ENCODE measurements at places on chromosomes 12 and 14.

DNA sequence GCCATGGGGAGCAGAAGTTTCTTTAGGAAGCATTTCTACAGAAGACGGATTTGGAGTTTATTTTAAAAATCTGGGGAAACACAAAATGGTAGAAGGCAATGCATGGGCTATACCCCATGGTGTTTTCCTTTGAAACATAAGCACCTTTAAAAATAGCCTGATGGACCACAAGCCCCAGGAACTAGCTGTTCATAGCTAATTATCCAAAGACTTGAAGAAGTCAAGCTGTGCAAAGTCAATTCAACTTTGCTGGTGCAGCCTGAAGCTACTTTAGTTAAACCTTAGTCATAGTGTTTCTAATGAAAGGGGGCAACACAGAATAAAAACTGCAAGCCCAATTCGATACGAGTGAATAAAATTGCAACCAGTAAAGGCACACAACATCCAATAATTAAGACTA is 732.5 kb downstream of the GALC start:
- DNase-seq, result no peak

DNA sequence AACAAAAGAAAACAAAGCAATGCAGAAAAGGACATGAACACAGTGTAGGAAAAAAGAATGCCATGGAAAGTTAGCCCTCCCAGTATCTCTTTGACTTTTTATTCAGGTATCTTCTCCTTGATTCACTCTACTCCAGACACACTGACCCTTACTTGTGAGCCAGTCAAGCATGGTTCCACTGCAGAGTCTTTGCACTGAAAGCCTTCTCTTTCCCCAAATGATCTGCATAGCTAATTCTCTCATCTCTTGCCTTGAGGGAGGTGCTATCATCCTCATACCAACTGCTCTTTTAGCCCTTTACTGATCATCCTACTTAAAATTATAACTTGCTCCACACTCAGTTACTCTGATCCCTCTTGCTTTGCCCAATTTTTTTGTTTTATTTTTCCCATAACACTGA is 101.2 kb upstream of the SLC16A7 start:
- DNase-seq, result no peak

DNA sequence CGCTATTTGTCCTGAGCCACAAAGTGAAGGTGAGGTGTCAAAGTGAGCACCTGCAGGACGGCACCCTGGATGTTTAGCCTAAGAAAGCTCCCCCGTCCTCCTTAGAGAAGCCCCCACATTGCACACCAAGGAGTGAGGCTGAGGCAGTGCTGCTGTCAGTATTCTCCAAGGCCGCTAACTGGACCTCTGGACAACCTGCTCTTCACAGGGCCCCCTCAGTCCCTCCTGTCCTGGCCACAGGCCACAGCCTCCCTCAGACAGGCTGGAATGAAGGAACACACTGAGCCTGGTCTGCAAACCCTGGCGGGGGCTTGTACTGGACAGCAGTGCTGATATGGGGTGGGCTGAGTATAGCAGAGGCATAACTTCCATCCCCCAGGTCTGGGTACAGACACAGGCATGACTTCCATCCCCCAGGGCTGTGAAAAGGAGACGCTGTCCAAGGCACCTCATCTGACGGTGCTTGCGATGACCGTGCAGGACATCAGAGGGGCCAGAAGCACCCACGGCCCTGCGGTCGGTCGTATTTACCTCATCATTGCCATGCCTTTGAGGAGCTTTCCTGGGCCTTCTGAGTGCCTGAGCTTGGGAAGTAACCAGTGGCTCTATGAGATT is 82.4 kb upstream of the DIO3 start:
- DNase-seq, result no peak

DNA sequence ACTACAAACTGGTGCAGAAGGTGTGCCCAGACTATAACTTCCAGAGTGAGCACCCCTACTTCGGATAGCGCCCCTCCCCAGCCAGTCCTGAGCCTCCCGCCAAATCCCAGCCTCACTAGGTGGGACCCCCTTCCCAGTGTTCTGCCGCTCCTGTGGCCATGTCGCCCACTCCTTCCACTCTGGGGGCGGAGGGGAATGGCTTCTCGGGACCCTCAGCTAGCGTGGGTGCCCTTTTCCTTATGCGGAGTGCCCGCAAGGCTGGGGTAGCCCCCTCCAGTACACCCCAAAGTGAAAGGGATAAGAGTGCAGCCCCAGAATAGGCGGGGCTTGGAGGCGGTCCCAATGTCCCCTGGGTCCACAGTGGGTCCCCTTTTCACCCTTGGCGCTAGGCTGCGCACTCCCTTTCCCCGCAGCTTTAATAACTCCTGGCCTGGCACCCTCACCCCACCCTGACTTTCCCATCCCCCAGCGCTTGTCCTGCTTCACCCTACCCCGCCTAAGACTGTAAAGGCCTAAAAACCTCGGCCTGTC is 3.8 kb upstream of the SHMT2 start:
- DNase-seq, result no peak

GRCh38 chr14:54669721-54670561 is 103.0 kb downstream of the SAMD4A start:
- DNase-seq, result peak; percentile 4

DNA sequence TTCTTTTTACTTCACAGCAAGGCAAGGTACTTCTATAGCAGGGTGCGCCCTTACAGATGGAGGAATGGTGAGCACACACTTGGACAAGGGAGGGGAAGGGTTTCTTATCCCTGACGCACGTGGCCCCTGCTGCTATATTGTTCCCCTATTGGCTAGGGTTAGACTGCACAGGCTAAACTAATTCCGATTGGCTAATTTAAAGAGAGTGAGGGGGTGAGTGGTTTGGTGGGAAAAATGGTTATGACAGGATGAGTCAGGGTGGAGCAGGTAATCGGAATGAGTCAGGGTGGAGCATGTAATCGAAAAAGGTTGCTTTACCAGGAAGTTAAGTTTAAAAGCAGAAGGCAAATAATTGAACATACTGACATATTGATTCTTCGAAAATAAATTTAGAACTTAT is 23.7 kb upstream of the RAB21 start:
- DNase-seq, result no peak

DNA sequence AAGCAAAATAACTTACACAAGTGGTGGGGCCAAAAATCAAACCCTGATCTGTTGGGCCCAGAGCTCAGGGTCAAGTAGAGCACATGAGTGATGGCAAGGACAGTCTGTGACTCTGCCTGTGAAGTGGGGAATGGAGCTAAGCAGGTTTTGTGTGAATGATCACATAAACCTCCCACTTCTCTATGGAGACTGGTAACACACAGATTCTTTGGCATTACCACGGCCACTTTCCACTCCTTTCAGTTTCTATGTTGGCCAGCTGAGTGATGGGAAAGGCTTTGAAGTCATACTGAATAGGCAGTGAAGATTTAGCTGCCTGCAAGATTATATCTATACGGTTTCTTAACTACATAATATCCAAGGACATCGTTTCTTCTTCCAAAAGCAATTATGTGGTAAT is 97.9 kb downstream of the ARMH4 start:
- no peak for DNase-seq

Data from effector memory CD4-positive, alpha-beta T cell (primary cell).